ENCODE measurements at places on chromosomes 4 and X. TPM values are rescaled to one million over a fixed set of nuclear protein-coding genes. Genes with fewer than 3 reads are reported as not detected.

CHRDL1 gene
- total RNA-seq = 16.3 TPM

GRCh38 chr4:88746206-88746605 is 48.6 kb upstream of the NAP1L5 start:
- DNase-seq = no peak

DNA sequence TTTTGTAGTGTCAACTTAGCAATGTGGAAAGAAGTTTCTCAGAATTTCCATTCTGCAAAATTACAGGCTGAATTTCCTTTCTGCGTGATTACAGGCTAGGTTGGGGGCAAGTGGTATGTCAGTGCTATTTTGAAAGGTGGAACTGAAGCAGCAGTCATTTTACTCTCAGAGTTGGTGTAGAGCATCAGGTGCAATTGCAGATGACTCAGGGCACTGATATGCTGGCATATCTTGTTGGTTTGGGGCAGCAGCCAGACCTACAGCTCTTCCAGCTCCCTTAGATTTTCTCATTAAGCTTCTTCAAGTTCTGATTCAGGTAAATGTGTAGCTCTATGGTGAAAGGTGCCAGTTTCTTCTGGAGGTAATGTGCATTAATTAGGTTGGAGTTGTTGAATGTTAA is 930.7 kb upstream of the PCDH10 start:
- DNase-seq = no peak

SPINK2 gene
- total RNA-seq = 1.9 TPM

- no peak for DNase-seq
Observed at GRCh38 chr4:83753260-83753659, 217.4 kb downstream of the GPAT3 start.

- DNase-seq = no peak
Observed at GRCh38 chrX:97846228-97846627, 962.5 kb downstream of the RPA4 start.

- no peak for DNase-seq
Observed at GRCh38 chr4:138572007-138572406, 329.9 kb upstream of the SLC7A11 start.

PDGFRA gene
- total RNA-seq = 26.3 TPM

GRCh38 chrX:85905851-85906250 is 141.5 kb downstream of the CHM start:
- no peak for DNase-seq

GRCh38 chr4:117421706-117422105 is 336.3 kb upstream of the TRAM1L1 start:
- DNase-seq = no peak
